H54 (cell line): ENCODE measurements at places on chromosomes 7 and 10.

- no peak for DNase-seq
Measured at GRCh38 chr7:102431617-102432298, 1.6 kb upstream of the ORAI2 start.

DNA sequence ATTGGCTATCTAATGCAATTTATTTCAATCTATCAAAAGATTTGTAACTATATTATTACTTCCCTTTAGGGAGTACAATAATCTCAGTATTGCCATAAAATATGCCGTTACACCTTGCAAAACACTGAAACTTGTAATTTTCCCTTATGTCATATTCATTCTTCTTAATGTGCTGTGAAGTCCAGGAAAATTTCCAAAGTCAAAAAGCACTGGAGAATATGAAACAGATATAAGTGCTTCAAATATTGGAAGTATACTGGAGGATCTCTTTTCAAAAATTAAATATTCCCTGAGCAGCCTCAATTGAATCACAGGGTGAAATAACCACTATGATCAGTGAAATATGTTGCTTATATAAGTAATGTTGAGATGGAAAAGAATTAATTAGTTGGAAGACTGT lies 356.0 kb downstream of the PPP1R3A start:
- no peak for DNase-seq

DNA sequence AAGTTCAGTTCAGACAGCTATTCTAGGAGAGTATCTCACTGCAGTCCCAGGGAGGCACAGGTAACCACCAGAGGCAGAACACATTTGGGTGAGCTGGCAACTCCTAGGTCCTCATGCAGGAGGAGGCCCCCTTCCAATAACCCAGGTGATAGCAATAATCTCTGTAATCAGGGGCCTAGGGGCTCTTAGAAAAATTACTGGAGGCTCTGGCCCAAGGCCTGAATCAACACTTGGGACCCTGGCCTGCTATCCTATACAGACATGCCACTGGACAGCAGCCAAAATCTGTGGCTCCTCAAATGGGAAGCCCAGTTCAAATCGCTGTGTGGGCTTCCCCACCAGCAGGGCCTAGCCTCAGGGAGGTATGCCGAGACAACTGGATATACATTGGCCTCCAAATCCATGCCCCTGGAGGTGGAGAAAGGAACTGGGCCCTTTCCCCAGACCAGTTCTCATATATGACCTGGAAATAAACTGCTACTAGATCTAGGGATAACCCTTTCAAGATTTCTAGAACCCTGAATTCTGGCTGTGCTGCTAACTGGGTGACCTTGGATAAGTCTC lies 1.6 kb downstream of the AVPI1 start:
- no peak for DNase-seq

GRCh38 chr7:2771274-2771731 lies 72.8 kb downstream of the GNA12 start:
- no peak for DNase-seq

GRCh38 chr7:4911111-4911828 lies 27.8 kb upstream of the RADIL start:
- no peak for DNase-seq

- DNase-seq: no peak
Measured at GRCh38 chr10:94281654-94282053, 81.1 kb downstream of the NOC3L start.

GRCh38 chr10:50740293-50740648 lies 535 bp downstream of the ASAH2B start:
- DNase-seq: peak; percentile 2

DNA sequence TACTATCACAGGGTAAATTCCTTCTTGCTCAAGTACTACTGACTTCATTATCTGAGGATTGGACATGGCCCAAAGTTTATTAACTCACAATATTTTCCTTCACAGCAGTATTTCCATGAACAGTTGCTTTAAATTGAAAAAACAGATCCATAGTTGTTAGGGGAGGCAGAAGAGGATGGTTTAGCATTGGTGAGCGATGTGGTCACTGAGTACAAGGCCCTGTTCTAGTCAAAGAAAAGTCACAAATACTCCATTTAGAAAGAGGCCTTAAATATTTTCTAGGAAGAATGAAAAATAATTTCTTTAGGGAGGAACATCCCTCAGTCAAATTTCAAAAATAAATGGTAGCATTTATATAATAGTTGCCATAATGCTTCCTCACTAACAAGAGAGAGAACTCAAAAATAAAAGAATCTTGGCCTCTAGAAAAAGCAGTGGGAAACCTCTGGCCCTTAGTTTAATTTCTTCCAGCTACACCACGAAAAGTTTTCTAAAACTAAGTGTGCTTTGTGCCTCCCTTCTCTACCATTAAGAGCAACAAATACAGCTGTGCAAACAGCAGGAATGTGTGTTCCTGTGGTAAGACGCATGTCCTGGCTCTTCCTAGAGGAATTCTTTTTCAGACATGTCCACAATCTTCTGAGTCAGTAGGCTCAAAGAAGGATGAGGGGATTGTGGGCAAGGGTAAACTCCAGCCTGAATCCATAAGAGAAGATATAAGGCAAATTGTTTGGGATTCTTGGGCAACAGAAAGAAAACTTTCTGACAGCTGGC lies 105.7 kb downstream of the HOXA1 start:
- no peak for DNase-seq
